ENCODE measurements at places on chromosomes 12 and 14. TPM values are rescaled to one million over a fixed set of nuclear protein-coding genes. Genes with fewer than 3 reads are reported as not detected.

The HCAR2 gene
- not detected for total RNA-seq

The GTF2A1 gene
- 35.8 TPM for total RNA-seq

DNA sequence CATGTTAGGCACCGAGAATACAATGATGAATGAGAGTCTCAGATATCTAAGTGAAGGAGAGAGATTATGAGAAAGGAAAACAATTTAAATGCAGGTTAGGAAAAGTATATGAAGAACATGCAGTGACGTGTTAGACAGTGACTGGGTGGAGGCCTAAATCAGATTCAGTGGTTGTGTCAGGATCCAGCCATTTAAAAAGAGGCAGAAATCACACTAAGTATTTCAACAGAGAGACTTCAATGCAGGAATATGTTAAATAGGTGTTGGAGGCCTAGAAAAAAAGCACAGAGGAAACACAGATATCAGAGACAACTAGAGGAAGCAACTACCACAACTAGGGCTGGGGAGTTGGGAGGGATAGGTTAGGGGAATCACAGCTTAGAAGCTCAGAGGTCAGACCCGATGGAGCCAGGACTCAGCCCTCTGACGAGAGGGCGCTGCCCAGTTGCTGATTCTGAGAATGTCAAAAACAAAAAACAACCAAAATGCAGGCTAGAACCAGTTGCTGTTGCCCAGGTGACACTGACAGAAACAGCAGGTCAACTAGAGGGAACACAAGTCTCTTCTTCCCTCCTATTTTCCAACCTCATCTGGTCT lies 3.0 kb upstream of the GARIN2 start:
- DNase-seq: no peak

- DNase-seq: no peak
Measured at GRCh38 chr12:49652921-49653520, 29.7 kb downstream of the PRPF40B start.

DNA sequence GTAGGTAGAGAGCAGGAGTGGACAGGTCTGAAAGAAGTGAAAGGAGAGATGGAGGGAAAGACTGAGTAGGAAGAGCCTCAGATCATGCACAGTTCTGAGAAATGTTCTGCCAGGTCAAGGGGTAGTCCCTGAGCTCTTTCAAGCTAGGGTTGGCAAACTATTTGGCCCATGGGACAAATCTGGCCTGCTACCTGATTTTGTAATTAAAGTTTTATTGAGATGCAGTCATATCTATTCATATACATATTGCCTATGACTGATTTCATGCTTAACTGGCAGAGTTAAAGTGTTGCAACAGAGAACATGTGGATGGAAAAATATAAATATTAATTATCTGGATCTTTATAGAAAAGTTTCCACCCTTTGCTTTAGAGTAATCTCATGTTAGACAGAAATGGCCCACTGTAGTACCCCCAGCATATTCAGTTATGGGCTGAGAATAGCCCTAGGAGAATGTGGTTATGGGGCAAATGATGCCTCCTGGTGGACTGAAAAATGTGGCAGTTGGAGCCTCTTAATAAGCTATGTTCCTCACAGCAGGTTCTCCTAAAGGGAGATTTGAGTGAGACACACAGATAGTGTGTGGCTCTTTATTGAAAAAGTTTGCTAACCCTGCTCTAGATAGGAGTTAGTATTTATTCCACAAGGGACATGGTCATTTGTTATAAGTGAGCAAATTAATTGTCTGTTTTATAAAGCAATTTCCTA lies 476.9 kb downstream of the LRIG3 start:
- no peak for DNase-seq

GRCh38 chr12:31259136-31259886 lies 66.6 kb downstream of the SINHCAF start:
- no peak for DNase-seq

GRCh38 chr12:46699986-46700385 lies 125.8 kb downstream of the SLC38A4 start:
- DNase-seq: no peak

Data from activated naive CD8-positive, alpha-beta T cell treated with anti-CD3 and anti-CD28 coated beads, Interleukin-2, amount 10 ng/mL, durations not matched to agents 7 days and 5 days (primary cell).